Endothelial cell of umbilical vein (primary cell): ENCODE measurements at places on chromosomes 3 and 15. TPM values are rescaled to one million over a fixed set of nuclear protein-coding genes. Genes with fewer than 3 reads are reported as not detected.

GRCh38 chr15:68450192-68450591 is 18.2 kb upstream of the ITGA11 start:
- H3K4me3 ChIP-seq = no peak overlapping the region
- H3K27ac ChIP-seq = no peak overlapping the region
- no peak for DNase-seq
- H3K36me3 ChIP-seq = no peaks in the 10 kb centered on the region
- no peaks in the 10 kb centered on the region for H3K4me1 ChIP-seq

The NR2F2 gene
- total RNA-seq = 153 and 182 TPM in 2 replicates

The ANKRD63 gene
- not detected in 2 replicates for total RNA-seq

The CAMK2N2 gene
- total RNA-seq = not detected in 2 replicates

DNA sequence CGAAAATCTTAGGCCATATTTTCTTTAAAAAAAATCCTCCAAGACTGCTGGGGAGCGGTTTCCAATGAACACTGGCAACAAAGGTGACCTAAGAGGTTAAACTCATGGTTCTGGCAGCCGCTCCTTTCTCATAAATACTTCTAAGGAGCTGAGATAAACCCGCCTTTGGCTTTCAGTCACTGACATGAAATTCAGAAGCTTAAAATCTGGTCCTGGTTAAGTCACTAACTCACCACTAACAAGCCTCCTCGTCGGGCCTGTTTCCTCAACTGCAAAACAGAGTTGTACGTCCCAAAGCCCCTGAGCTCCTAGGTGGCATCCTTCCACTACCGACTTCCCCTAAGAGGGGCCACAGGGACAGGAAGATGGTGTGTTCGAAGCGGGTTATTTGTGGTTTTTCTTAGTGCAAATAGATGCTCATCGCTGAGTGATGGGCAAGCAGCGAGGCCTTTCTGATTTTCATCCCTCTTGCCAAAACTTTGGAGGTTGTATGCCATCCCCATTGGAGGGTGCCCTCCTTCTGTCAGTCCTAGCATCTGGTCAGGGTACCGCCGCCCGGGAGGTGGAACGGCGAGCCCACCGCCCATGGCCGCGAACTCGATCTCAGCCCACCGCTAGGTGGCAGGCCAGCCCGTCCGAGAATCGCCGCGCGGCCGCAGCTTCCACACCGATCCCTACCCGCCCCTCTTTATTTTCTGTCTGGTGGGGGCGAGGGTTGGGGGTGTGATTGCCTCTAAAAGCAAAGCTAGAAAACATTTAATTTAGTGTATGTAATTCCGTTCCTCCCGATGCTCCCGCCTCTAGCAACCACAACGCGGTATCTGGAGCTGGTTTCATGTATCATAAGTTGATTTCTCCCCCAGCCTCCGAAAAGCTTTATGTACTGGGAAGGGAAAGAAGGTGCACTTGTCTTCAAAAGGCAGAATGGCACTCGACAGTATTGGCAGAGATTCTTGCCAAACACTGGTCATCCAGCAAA is 4.6 kb downstream of the BCL6 start:
- peak overlapping the region; percentile 80 for H3K4me3 ChIP-seq
- H3K4me1 ChIP-seq = peaks cover 46% of the 10 kb centered on the region
- DNase-seq = peak; percentile 66
- peak overlapping the region; percentile 94 for H3K27ac ChIP-seq
- no peaks in the 10 kb centered on the region for H3K27me3 ChIP-seq
- H3K36me3 ChIP-seq = no peaks in the 10 kb centered on the region

DNA sequence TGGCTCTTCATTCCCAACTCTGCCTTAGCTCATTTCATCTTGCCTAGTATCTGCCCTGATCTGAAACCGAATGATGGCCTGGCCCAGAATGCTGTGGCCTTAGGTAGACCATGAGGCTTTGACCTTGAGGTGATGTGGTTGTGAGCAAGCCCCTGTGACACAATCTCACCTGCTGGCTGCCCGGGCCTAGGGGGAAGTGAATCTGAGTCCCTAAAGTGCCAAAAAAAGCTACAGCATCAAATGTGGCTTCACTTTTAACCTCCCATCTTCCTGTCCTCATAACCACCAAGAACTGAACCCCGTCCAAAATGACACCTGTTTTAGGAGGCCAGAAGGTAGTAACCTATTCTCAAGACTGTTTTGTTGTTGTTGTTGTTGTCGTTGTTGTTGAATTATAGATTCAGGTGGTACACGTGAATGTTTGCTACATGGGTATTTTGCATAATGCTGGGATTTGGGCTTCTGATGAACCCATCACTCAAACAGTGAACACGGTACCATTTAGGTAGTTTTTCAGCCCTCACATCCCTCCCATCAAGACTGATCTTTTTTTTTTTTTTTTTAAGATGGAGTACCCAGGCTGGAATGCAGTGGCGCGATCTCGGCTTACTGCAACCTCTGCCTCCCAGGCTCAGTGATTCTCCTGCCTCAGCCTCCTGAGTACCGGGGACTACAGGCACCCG is 54.6 kb downstream of the MCCC1 start:
- no peaks in the 10 kb centered on the region for H3K4me1 ChIP-seq
- H3K27ac ChIP-seq = no peak overlapping the region
- H3K36me3 ChIP-seq = peaks cover 6% of the 10 kb centered on the region
- no peak for DNase-seq

The LSMEM2 gene
- not detected in 2 replicates for total RNA-seq
